ENCODE measurements at places on chromosomes 2 and 18.

DNA sequence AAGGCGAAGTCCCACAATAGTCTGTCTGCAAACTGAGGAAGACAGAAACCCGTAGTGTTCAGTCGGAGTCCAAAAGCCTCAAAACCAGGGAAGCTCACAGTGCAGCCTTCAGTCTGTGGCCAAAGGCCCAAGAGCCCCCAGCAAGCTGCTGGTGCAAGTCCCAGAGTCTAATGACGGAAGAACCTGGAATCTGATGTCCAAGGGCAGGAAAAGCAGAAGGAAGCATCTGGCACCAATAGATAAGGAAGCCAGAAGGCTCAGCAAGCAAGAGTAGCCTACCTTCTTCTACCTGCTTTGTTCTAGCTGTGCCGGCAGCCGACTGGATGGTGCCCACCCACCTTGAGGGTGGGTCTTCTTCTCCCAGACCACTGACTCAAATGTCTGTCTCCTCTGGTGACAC, 21.8 kb downstream of the CFAP210 start:
- no peak for DNase-seq

DNA sequence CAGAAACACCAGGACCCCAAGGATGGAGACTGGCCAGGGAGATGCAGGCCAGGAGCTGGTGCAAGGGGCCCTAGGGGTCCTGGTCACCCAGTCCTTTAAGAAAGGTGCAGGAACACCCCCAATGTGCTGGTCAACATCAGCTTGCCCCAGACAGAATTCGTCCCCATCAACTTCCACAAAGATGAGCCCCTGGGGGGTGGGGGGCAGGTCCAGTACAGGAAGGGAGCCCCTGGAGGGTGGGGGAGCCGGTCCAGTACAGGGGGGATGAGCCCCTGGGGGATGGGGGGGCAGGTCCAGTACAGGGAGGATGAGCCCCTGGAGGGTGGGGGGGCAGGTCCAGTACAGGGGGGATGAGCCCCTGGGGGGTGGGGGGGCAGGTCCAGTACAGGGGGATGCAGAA, 160.7 kb upstream of the SALL3 start:
- DNase-seq, result no peak

- no peak for DNase-seq
Observed at GRCh38 chr18:55699233-55699765, 111.3 kb upstream of the TCF4 start.

DNA sequence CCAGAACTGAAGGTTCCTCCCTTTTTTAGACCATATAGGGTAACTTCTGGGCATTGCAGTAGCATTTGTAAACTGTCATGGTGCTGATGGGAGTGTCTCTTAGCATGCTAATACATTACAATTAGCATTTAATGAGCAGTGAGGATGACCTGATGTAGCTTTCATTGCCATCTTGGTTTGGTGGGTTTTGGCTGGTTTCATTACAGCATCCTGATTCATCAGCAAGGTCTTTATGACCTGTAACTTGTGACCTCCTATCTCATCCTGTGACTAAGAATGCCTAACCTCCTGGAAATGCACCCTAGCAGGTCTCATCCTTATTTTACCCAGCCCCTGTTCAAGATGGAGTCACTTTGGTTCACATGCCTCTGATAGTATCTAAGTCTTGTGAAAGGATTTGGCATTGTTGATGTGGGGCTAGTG, 159.0 kb downstream of the TMX3 start:
- DNase-seq, result no peak

DNA sequence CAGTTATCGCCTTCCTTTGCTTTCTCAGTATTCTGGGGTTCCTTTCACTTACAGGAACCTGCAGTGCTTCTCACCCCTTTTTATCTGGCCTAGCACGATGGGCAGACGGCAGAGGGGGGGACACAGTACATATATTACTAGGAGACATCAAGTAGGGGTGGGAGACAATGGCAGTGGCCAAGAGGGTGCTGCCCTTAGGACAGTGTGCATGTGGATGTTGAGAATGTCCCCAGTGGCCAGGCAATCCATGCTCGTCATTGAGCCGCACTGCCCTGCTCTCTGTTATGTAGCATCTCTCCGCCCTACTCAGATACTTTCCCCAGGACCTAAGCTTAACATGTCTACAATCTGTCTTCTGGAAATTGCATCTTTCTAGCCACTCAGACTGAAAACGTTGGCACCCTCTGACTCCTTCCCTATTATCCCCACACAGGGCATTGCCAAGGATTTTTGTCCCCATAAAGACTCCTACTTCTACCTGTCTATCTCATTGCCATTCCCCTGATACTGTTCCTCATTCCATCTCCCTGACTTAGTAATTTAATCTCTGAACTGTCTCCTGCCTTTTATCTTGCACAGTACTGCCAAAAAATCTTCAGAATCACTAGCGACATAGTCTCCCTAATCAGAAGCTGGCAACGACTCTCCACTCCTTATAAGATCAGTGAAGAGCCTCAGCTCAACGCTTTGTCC, 6.6 kb downstream of the DSG2 start:
- no peak for DNase-seq

Data from stimulated activated naive CD8-positive, alpha-beta T cell treated with anti-CD3 and anti-CD28 coated beads, Interleukin-15, Interleukin-2, amounts not matched to agents 100 U/mL and 50 U/mL, for 24 hours (primary cell).